ENCODE measurements at places on chromosomes 11 and 22.
A peak's percentile ranks its signal among the peaks of the same experiment; 100 is the strongest.

DNA sequence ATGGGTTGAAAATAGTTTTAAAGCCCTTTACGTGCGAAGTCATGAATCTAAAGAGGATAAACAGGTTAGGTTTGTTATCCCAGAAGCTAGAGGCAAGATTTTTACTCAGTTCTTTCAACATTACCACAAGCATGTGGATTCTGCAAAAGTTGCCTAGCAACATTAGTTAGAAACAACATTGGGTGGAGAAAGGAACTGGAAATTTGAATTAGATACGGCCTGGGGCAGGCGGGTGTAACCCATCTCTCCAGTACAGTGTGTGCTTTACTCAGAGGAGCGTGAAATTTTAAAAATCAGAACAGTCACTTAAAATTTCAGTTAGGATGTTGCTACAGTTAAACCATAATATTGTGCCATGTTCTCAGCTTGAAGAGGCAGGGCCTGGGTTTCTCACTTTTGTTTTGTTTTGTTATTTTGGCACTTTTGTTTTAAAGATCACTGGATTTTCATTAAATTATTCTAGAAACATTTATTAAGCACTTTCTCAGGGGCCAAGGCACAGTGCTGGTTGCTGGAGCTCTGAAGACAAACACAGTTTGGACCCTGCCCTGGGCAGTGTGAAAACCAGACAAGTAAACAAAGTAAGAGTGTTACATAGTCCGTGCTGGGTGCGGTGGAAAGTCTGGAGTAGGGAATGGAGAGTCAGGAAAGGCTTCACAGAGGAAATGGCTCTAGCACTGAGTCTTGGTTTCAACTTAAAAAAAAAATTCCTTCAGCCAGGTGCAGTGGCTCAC is 4.4 kb upstream of the WEE1 start:
- DNase-seq: peak; percentile 67

DNA sequence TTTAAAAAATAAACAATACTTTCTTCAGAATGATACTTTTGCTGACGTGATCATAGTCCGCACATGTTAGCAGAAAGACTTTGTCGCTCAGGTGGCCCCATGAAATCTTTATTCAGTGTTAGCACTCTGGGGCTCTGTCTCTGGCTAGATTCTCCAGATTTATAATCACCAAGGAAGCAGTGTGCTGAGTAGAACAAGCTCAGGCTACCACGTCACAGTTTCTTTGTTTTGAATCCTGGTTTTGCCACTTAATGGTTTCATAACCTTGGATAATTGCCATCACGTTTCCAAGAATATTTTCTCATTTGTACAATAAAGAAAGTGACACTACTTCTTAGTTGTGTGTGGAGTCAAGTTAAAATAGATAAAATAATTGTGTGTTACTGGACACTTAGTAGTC is 3.9 kb upstream of the MUC15 start:
- no peak for DNase-seq

DNA sequence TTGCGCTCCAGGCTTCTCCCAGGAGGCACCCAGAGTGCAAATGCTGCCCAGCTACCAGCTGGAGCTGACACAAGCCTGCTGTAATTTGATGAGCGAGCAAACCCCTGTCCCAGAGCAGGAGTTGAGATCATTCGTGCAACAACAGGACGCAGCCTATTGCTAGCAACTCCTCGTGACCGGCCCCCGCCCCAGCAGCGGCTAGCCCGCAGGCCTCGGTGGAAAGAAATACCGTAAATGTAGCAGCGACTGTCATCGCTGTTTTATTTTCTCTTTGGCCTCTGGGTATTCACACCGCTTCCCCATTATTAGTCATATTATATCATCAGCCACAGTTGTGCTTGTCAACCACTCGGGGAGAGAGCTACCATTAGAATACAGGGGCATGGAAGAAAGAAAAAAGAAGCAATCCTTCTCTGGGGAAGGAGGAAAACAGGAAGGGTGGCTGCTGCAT is 59.2 kb upstream of the ATXN10 start:
- no peak for DNase-seq

DNA sequence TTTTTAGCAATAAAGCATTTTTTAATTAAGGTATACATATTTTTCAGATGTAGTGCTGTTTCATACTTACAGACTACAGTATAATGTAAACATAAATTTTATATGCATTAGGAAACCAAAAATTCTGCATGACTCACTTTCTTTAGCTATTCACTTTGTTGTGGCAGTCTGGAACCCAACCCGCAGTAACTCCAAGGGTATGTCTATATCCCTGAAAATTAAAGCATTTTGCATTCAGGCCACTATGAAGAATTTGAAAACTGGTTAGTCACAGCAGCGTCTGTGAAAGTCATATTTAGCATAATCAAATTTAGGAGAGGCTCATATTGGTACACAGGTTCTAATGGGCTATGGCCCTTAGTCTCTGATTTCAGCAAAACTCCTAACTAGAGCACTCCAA is 46.8 kb downstream of the BBOX1 start:
- DNase-seq: no peak

GRCh38 chr11:118051611-118052461 is 25.0 kb upstream of the TMPRSS4 start:
- no peak for DNase-seq

GRCh38 chr22:23984430-23984829 is 4.5 kb downstream of the GSTT2 start:
- DNase-seq: peak; percentile 16

DNA sequence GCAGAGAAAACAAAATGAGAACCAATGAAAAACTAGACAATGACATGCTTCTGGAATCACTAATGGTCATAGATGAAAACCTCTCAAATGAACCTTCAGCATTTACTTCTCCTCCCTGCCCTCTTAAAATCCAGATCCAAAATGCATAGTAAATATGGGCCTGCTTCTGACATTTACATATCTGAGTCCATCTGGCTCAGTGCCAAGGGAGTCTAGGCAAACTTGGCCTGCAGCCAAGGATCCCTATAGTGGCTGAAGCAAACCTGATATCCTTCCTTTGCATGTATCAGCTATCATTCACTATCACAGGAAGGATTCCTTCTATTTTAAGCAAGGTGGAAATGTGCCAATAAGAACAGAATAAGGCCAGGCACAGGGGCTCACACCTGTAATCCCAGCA is 104.8 kb downstream of the C11orf58 start:
- no peak for DNase-seq

GRCh38 chr11:113113801-113114704 is 152.8 kb downstream of the NCAM1 start:
- no peak for DNase-seq

- DNase-seq: no peak
Measured at GRCh38 chr11:114130115-114130576, 70.6 kb downstream of the ZBTB16 start.

DNA sequence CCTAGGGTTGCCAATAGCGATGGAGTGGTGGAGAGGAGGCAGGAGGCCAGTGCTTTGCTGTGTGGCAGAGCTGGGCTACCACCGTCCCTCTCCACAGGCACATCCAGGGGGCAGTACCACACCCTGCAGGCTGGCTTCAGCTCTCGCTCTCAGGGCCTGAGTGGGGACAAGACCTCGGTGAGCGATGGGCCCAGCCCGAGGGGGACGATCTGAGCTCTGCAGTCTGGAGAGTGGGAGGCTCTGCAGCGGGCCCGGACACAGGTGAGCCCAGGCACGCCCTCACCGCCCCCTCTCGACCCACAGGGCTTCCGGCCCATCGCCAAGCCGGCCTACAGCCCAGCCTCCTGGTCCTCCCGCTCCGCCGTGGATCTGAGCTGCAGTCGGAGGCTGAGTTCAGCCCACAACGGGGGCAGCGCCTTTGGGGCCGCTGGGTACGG is 2.5 kb downstream of the PKP3 start:
- no peak for DNase-seq

DNA sequence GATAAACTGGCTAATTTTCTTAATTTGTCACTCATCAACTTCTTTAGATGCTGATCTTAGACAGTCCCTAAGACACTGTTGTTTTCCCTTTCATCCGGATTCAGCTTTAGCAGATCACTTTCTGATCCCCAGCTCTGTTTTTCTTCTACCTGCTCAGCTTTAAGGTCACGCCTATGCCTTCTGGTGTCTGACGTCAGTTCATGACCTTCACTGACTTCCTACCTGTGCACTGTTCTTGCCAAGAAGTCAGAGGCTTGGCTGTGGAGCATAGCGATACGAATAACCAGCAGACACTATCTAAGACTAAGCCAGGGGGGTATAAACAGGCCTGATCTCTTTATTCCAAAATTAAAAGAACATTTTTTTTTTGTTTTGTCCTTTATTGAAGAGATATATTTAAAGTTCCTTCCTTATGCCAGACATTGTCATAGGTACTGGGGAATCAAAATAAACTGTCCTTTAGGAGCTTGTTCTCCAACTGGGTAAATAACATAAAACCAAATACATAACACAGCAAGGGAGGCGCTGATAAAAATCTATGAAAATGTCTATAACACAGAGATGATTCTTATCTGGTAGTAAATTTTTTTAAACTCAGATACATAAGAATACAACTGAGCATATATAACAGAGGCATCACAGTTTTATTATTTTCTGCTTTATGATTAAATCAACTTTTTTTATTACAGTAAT is 352.2 kb upstream of the CTSC start:
- no peak for DNase-seq

- DNase-seq: no peak
Measured at GRCh38 chr11:124814739-124815138, 14.5 kb upstream of the MSANTD2 start.

DNA sequence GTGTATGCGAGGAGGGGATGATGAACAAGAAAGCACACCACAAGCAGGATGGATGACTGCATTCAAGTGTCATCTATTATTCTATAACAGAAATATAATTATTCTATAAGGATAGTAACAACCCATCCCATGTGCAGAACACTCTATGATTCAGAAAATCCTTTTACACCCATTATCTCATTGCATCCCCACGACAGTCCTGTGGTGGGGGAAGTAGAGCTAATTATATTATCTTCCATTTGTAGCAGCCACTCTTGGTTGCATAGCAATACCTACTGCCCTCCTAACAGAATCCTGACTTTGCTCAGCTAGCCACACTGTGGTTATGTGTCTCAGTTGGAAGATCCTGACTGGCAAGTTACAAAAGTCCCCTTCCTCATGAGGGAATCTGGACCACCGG is 406.5 kb upstream of the NARS2 start:
- no peak for DNase-seq

DNA sequence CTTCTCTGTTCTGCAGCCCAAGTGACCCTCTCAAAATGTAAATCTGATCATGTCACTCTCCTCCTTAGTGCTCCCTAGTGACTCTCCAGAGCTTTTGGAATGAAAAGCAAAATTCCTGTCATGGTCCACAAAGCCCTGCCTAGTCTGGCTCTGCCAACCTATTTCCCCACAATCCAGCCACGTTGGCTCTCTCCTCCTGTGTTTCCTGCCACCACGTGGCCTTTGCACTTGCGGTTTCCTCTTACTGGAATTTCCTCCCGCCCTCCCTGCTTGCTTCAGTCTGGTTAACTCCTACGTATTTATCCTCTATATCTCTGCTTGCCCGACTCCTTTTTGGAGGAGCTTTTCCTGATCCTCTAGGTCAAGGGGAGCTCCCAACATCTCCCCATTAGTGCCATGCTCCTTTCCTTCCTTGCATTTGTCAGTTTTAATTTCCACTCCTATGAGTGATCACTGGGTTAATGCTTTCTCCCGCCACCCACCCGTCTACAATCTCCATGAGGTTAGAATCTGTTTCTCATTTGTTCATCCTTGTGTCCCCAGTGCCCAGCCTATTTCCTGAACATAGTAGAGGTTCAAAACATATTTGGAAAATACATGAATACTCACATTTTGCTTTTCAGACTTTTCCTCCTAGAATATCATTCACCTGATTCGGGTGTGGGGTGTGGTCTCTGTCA is 11.5 kb downstream of the NNMT start:
- DNase-seq: no peak

DNA sequence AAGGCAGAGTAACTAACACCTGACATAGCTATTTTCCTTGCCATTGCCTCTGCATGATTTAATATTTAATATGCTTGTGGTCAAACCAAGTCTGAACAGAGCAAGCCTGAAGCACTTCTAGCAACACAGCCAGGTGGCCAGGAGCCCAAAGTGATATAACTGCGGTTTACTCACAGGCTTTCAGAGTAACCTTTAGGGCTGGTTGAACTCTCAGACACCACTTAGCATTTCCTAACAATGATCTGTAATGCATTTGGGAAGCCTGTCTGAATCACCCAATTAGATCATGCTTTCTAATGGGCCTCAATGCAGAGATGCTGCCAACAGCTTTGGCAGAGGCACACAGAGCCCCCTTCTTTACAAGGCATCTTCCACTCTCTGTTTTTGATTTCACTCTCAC is 96.1 kb downstream of the FDX1 start:
- DNase-seq: no peak

DNA sequence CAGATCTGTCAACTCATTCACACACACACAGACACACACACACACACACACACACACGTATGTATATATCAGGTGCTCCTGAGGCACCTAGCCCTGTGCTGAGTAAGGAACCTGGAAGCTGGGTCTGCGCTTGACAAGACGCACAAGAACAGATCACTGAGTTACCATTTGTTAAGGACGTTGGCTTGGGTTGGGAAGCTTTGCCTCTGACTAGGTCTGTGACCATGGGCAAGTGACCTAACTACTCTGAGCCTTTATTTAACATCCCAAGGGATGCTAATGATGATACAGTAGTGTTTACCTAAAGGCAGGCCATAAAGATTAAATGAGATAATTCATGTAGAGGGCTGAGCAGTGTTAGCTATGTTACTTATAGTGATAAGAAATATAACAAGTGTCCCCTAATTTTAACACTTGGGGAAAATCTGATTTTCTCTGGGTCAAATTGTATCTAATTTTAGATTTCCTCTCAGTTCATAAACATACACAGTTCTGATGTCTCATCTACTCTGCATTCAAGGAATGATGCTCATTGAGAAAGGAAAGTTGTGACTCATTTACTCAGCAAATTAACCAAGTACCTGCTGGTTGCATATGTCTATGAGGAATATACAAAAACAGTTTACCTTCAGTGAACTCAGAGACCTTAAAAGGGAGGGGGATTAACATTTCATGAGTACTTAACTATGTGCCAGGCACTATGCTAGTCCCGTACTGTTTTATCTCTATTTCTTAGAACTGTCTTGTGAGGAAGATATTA is 13.6 kb downstream of the RNF185 start:
- no peak for DNase-seq

DNA sequence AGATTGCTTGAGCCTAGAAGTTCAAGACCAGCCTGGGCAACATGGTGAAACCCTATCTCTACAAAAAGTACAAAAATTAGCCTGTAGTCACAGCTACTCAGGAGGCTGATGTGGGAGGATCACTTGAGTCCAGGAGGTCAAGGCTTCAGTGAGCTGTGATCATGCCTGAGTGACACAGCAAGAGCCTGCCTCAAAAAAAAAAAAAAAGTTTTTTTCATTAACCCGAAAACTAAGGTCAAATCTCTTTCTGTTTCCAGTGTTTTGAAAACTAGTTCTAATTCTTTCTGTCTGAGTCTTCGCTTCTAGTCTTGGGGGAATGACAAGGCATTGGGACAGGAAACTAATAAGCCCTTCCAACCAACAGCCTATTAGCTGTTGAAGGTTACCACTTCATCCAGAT is 57.6 kb downstream of the LIF start:
- no peak for DNase-seq

GRCh38 chr11:71316701-71317100 is 64.3 kb upstream of the SHANK2 start:
- DNase-seq: no peak
